Smooth muscle cell of the umbilical artery (primary cell): ENCODE measurements at places on chromosomes 13 and 19. TPM values are rescaled to one million over a fixed set of nuclear protein-coding genes. Genes with fewer than 3 reads are reported as not detected.

The LGALS4 gene
- total RNA-seq = not detected in 2 replicates

The ZNF57 gene
- 3.0 and 3.7 TPM in 2 replicates for total RNA-seq

The PGLYRP2 gene
- not detected in 2 replicates for total RNA-seq

The SYNGR4 gene
- not detected in 2 replicates for total RNA-seq

The TMEM255B gene
- 0.83 and 1.5 TPM in 2 replicates for total RNA-seq

The EDDM13 gene
- not detected in 2 replicates for total RNA-seq

The C5AR1 gene
- under 0.01 and 0.18 TPM in 2 replicates for total RNA-seq

The SYT5 gene
- total RNA-seq = not detected in 2 replicates

The ZNF284 gene
- 3.0 and 3.3 TPM in 2 replicates for total RNA-seq

The SYT3 gene
- 0.14 and 0.59 TPM in 2 replicates for total RNA-seq

The LGALS14 gene
- total RNA-seq = not detected in 2 replicates
